ENCODE measurements at places on chromosomes 3 and 15.

DNA sequence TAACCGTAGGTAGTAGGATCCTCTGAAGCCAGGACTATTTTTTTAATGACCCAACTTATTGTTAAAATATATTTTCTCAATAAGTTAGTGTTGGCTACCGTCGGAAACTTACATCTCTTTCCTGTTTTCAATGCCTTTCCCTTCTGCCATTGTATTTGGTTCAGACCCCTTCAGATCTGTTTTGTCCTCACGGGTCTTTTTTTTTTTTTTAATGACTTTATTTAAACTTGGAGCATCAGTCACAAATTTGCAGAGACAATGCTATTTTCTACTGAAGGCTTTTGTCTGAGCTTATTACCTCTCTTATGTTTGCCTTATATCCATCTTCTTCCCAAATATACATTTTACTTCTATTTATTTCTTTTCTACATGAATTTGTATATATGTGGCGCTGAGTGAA is 47.6 kb downstream of the PDE8A start:
- DNase-seq = no peak

GRCh38 chr15:81301815-81302399 is 22.0 kb downstream of the STARD5 start:
- DNase-seq = no peak

DNA sequence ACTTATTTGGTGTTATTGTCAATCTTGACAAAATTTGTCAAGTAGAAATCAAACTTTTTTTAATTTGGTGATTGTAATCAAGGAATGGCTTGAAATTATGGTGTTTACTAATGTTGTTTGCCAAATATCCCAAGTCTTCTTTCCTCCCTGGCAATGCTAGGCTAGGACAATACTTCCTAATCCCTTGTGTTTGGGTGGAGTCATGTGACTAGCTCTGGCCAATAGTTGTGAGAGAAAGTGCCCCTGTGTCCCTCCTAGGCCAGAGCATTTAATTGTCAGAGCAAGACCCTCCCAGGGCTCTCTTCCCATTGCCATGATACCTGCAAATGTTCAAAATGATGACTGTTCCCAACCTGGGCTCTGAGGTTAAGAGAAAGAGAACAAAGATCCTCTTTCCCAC is 132.7 kb downstream of the ANXA2 start:
- no peak for DNase-seq

GRCh38 chr3:42190701-42191442 is 75.1 kb downstream of the CCK start:
- no peak for DNase-seq

GRCh38 chr3:169662843-169663160 is 710 bp downstream of the MECOM start:
- no peak for DNase-seq

Measured in cortex of kidney (tissue), 1 donor.